ENCODE measurements at places on chromosomes 12 and 14.

DNA sequence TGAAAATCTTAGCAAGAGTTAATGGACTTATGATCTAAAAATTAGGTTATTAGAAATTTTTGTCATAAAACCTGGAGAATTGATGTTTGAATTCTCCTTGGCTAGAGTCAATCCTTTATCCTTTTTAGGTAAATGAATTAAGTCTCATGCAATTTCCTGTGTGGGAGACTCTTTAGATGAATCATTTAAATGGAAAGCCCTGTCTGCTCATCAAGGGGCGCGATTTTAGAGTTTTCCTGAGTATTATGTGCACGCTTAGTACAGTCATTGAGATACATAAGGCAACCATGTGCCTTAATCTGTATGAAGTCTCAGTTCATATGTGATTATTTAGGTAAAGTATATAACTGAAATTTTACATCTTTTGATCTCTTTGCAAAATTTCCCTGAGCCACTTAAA is 974.7 kb downstream of the NRXN3 start:
- DNase-seq = no peak

GRCh38 chr12:40034712-40035111 is 71.2 kb downstream of the SLC2A13 start:
- DNase-seq = no peak

- DNase-seq = no peak
These were observed 354.9 kb upstream of the FAR2 start for GRCh38 chr12:28794211-28794610.

DNA sequence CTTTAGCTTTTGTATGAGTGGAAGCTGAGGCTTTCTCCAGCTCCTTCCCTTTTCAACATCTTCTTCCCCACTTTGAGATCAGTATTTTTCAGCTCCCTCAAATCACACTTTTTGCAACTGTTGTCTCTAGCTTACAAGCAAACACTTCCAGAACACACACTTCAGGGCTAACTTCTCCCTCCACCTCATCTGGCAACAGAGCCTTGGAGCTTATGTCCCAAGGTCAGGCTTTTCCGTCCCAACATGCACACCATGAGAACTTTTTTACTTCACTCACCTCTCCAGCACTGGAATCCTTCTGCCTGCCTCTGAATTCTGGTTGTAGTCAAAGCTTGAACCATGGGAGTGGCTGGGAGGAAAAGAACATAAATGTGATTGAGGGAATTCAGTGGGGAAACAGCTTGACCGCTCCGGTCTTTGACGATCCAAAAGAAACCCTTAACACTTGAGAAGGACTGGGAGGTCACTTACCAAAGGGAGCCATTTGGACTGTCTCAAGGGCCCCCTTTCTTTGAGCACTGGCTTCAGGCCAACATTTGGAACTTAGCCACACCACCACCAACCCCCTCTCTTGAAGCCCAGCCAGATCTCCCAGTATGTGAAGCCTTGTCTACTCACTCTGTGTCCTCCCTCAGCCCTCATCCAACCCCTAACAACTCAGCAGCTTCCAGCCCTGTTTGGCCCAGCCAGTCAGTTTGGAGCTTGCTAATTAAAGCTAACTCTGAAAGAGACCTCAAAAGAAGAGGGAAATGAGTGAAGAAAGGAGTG is 3.9 kb upstream of the BLOC1S1 start:
- DNase-seq = no peak

GRCh38 chr14:57268161-57269069 is at the start of the genes AP5M1 and EXOC5:
Gene AP5M1, plus strand, starts transcription at chr14:57268971. Its CDS starts 344 bp downstream, at chr14:57269315.
Gene EXOC5, minus strand, starts transcription at chr14:57268905. Its CDS starts 257 bp downstream, at chr14:57268648.
- peak; percentile 83 for DNase-seq

- no peak for DNase-seq
These were observed 187.3 kb downstream of the CHST11 start for GRCh38 chr12:104643819-104644669.

- no peak for DNase-seq
These were observed 472.1 kb upstream of the RGS6 start for GRCh38 chr14:71460091-71460490.

GRCh38 chr12:74166096-74166495 is 371.5 kb upstream of the ATXN7L3B start:
- no peak for DNase-seq

- DNase-seq = no peak
These were observed 25.5 kb downstream of the SCARB1 start for GRCh38 chr12:124837958-124838803.

GRCh38 chr14:69658664-69659261 is 47.4 kb downstream of the SUSD6 start:
- DNase-seq = no peak

DNA sequence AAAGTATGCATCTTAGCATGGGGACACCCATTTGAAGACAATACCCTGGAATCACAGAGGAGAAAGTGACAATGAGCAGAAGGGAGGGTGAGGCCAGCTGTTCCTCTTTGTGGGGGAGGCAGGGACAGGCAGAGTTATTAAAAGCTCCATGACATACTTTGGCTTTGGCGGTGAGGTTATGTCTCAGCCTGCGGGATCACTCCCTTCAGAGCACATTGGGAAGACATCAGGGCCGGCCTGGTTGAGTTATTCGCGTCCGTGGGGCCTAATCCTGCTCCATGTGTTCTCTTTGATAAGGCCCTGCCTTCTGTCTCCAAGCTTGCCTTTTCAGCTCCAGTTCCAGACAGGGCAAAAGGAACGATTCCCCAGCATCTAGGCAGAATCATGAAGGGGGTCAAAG is 98.8 kb upstream of the NTF3 start:
- no peak for DNase-seq

GRCh38 chr14:99520571-99521081 is 39.4 kb downstream of the CCNK start:
- no peak for DNase-seq

GRCh38 chr12:110704750-110705149 is 15.8 kb upstream of the HVCN1 start:
- no peak for DNase-seq

DNA sequence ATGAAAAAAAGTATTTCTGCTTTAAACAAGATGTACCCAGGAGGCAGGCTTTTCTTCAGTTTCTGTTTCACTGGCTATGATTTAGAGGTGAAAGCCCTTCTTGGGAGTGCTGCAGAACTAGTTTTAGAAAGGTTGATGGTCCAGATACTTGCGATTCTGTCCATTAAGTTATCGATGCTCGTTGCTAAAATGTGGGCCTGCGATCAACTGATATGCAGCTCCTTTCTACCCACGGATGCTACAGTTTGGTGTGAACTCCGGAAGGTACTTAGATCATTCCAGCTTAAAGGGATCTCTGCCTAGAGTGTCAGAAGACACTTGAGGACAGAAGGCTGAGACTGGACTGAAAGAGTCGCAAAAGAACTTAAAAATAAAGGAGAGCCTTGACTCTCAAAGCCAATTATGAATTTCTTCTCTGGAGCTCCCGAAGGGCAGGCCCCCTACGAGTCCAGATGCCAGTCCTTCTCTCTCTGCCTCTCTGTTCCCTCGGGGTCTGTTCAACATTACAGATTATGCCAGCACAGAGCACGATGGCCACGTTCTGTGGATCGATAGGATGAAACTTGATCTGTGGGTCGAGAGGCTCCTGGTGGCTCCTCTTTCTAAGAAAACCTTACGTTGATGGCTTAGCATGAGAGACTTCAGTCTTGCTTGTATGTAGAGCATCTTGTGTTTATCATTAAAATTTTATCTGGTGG is 40.0 kb downstream of the FBXW8 start:
- DNase-seq = no peak

DNA sequence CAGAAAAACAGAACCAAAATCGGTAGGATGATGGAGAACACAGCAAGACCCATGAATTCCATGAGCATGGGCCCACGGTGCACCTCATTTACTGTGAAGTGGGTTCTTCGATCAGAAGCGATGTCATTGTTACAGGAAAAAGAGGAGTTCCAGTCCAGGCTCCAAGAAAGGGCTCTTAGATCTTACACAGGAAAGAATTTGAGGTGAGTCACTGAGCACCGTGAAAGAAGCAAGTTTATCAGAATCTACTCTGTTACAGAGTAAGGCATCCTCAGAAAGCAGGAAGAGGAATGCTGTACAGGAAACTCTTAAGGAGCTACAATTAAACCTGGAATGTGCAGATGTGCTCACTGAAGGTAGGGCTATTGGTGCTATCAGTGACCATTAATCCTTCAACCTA is 11.6 kb upstream of the CHFR start:
- no peak for DNase-seq

- no peak for DNase-seq
These were observed 93.9 kb downstream of the SLC38A1 start for GRCh38 chr12:46174919-46175318.

- peak; percentile 45 for DNase-seq
These were observed 3.6 kb downstream of the TNS2 start for GRCh38 chr12:53053218-53054111.

DNA sequence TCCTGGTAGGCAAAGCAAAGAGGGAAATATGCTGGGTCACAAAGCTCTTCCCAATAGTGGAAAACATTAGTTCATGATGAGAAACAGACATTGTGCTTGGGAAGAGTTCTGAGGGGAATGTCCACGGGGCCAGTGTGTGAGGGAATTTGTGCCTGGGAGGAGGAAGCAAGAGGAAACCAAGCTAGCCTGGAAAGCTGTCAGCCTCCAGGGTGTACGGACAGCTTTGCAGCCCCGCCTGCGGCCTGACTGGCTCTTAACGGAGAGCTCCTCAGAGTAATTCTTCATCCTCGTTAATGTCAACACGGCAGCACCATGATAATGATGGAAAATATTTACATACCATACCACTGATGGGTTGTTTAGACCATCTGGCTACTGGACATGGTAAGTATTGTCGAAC is 32.4 kb downstream of the PITPNM2 start:
- no peak for DNase-seq

- no peak for DNase-seq
These were observed 50.1 kb downstream of the ZC3H14 start for GRCh38 chr14:88612981-88613380.

DNA sequence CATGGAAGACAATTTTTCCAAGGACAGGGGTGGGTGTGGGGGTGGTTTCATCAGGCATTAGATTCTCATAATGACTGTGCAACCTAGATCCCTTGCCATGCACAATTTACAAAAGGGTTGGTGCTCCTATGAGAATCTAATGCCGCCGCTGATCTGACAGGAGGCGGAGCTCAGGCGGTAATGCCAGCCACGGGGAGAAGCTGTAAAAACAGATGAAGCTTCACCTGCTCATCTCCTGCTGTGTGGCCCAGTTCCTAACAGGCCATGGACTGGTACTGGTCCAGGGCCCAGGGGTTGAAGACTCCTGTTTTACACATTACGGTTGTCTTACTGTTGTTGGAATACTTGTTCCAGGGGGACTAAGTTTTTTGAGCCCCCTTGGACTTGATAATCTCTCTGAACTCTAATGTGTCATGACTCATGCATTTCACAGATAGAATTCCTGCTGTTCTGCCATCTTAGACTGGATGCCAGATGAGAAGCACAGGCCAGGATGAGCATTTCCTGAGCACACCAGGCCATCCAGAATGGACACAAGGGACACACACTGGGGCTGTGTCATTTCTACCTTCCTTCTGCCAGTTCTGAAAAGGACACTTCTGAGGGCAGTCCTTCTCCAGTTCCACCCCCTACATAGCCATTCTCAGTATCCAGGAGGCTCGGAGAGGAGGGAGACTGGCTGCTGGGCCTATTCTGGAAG is 5.8 kb downstream of the PLEKHD1 start:
- no peak for DNase-seq

DNA sequence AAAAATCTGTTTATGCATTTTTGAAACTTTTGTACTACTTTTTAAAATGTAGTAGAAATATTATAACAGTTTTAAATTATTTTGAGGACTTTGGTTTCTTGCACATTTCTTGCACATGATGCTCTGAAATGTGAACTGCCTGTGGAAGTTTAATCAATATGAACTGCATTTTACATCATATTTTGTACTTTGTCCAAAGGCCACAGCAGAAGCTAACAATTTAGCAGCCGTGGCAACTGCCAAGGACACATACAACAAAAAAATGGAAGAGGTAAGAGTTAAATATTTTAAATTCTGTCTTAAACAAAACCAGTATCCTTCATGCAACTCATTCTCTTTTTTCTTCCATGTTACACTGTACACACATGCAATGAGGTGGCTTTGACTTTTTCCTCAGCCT is 45.1 kb downstream of the SAV1 start:
- DNase-seq = no peak

DNA sequence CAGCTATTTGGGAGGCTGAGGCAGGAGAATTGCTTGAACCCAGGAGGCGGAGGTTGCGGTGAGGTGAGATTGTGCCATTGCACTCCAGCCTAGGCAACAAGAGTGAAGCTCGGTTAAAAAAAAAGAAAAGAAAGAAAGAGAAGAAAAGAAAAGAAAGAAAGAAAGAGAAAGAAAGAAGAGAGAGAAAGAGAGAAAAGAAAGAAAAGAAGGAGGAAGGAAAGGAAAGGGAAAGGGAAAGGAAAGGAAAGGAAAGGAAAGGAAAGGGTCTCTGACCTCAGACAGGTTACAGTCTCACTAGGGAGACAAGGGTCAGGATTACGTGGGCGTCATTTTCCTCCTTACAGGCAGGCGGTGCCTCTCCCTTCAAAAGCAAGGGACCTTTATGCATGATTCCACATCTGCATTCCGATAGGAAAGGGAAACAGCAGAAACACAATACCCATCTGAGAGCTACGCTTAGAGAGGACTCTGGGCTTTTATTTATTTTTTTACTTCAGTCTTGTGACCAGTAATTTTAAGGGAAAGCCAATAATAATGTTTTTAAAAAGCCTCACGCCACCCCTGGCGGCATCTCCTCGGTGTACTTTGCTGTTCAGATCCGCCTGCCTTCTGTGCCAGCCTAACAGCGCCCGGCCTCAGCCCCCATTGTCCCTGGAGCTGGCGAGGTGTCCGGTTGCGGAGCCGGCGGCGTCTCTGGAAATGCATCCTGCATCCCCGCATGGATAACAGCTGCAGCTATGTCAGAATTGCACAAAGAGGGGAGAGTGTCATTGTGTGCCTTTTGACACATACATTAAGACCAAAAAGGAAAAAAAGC is 945 bp upstream of the HIP1R start:
- DNase-seq = no peak

- DNase-seq = no peak
These were observed 210.2 kb downstream of the KCNC2 start for GRCh38 chr12:74999474-74999873.

DNA sequence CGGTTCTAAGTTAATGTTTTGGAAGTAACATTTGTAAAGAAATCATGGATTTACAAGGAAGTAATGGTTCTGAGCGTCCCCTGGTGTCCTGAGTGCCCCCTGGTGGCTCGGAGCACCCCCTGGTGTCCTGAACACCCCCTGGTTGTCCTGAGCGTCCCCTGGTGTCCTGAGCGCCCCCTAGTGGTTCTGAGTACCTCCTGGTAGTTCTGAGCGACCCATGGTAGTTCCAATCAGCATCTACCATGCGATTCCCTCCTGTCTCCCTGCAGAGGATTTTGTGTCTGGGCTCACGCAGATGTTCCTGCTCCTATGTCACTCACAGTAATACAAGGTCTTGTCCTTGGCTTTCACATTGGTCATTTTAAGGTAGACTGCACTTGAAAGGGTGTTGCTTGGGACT is 1352.9 kb downstream of the TMEM121 start:
- peak; percentile 23 for DNase-seq

- DNase-seq = no peak
These were observed 312 bp downstream of the CDCA3 start for GRCh38 chr12:6850796-6851152.

GRCh38 chr12:2456122-2456812 is 338.5 kb upstream of the FKBP4 start:
- no peak for DNase-seq

- DNase-seq = no peak
These were observed 331.2 kb downstream of the CACNA1C start for GRCh38 chr12:2384029-2384386.

- peak; percentile 40 for DNase-seq
These were observed 11.9 kb upstream of the SERPINA4 start for GRCh38 chr14:94548999-94549985.

GRCh38 chr12:90181216-90181615 is 472.6 kb upstream of the ATP2B1 start:
- DNase-seq = no peak

All from activated T-cell treated with anti-CD3 and anti-CD28 coated beads for 1 hour (primary cell).